ENCODE measurements at places on chromosomes 6 and 20.
A peak's percentile ranks its signal among the peaks of the same experiment; 100 is the strongest.

GRCh38 chr6:144377586-144378210 is 92.6 kb downstream of the UTRN start:
- DNase-seq, result peak; percentile 11

DNA sequence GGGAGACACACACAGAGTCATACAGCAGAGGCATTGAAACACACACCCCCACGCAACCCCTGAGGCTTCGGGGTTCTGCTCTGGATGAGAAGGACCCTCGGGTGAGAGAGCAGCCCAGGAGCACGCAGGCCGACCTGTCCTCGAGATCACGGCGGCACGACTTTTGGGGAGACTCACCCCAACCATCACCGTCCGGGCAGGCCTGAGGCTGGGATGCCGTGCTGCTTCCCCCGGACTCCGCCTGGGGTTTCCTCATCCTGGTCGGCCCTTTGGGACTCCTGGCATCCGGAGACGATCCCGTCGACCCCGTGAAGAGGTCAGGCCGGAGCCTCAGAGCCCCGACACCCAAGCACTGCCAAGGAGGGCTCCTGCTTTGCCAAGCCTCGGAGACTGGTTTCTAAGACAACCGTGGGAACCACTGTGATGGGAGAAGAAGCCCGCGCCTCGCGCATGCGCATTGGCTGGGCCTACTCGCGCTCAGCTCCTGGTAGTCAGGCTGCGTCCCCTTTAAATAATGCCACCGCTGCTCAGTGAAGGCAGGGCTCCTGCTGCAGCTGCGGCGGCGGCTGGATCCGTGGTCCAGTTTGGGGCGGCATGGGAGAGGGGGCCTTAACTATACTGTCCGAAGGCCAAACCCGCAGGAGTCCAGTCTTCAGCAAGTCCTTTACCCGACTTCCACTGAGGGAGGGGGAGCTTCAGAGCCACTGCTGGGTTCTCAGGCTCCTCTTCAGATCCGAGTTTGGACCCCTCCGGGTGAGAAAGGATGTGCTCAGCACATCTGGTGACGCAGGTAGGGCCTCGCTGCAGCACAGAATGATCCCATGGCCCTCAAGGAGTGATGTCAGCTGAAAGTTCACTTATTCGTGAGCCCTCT is 171.4 kb upstream of the ZNF337 start:
- no peak for DNase-seq

GRCh38 chr20:258269-258858 is 840 bp downstream of the DEFB132 start:
- no peak for DNase-seq

- DNase-seq, result no peak
These were observed 43.1 kb downstream of the PANK2 start for GRCh38 chr20:3932277-3932676.

DNA sequence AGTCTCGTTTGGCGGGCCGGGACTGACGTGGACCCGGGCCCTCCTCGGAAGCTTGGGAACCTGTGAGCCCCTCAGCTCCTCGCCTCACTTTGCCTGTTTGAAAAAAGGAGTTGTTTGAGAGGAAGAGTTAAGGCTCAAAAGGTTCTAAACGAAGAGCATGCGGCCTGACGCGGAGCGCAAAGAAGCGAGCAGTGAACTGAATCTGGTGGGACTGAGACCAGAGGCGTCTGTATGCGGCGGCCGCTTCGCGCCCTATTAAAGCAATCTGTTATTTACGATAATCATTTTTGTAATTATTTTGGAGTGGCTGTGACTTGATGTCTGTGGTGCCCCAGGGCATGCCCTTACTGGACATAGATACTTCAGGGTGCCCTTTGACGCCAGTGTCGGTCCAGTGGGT is 3.3 kb upstream of the TFAP2C start:
- no peak for DNase-seq

- DNase-seq, result peak; percentile 39
These were observed 41.3 kb downstream of the SPDEF start for GRCh38 chr6:34514593-34515472.

DNA sequence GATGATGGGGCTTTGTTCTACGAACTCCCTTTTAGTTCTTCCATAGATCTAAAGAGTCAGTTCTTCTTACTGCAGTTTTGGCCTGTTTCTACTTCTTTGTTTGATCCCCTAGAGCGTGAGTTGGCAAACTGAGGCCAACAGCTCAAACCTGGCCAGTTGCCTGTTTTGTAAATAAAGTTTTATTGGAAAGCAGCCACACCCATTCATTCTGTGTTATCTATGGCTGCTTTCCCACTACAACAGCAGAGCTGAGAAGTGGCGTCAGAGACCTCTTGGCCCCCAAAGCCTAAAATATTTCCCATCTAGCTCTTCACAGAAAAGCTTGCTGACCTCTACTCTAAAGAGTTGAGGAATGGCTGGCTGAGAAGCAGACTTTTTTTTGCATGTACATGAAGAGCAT is 52.2 kb downstream of the EYA2 start:
- DNase-seq, result no peak

- no peak for DNase-seq
These were observed 66.5 kb downstream of the NOX3 start for GRCh38 chr6:155389130-155389529.

GRCh38 chr20:57498425-57499400 is 26.2 kb downstream of the CTCFL start:
- no peak for DNase-seq

- no peak for DNase-seq
These were observed 46.1 kb upstream of the UNC93A start for GRCh38 chr6:167244991-167245390.

DNA sequence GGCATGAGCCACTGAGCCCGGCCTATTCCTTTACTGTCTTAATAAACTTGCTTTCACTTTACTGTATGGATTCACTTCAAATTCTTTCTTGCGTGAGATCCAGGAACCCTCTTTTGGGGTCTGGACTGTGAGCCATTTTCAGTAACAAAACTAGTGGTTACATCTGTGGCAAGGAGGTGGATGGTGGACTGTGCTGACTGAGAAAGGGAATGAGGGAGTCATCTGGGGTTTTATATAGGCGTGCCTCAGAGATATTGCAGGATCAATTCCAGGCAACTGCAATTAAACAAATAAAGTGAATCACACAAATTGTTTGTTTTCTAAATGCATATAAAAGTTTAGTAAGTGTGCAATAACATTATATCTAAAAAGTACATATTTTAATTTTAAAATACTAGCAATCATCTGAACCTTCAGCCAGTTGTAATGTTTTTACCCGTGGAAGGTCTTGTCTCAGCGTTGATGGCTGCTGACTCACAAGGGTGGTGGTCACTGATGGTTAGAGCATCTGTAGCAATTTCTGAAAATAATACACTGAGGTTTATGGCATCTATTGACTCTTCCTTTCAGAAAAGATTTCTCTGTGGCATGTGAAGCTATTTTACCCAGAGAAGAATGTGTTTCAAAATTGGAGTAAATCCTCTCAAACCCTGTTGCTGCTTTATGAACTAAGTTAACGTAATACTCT is 111.4 kb upstream of the FKBP1C start:
- no peak for DNase-seq

- DNase-seq, result no peak
These were observed 167.5 kb downstream of the GPX5 start for GRCh38 chr6:28693033-28693750.

DNA sequence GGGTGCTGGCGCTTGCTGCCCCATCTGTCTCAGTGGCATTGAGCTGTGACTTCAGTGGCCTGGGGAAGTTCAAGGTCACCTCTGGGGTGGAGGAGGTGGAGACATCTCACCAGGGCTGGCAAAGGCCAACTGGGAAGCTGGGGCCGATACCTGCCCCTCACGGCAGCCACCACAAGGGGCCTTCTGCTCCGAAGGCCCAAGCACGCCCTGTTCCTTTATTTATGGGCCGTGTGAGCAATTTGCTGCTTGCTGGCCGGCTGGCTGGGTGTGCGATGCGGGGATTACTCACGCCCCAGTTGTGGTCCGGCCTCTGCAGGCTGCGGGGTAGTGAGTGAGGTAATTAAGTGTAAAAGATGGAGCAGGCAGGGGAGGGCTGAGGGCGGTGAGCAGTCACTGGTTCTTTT is 13.2 kb upstream of the SCRT2 start:
- no peak for DNase-seq

DNA sequence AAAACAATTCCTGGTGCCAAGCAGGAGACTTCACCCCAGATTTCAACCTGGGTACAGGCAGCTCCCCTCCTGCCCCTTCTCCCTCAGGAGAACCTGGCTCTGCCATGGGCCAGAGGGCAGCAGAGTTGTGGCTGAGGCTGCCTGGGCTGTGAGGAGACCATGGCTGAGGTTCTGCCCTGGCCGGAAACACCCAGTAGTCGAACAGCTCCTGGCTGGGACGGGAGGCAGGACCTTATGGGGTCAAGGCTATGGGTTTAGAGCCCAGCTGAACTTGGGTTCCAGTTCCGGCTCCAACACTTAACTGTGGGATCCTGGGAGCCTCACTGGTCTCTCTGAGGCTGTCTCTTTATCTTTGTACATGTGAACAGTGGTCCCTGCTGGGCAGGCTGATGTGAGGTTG is 8.5 kb downstream of the C6orf132 start:
- no peak for DNase-seq

DNA sequence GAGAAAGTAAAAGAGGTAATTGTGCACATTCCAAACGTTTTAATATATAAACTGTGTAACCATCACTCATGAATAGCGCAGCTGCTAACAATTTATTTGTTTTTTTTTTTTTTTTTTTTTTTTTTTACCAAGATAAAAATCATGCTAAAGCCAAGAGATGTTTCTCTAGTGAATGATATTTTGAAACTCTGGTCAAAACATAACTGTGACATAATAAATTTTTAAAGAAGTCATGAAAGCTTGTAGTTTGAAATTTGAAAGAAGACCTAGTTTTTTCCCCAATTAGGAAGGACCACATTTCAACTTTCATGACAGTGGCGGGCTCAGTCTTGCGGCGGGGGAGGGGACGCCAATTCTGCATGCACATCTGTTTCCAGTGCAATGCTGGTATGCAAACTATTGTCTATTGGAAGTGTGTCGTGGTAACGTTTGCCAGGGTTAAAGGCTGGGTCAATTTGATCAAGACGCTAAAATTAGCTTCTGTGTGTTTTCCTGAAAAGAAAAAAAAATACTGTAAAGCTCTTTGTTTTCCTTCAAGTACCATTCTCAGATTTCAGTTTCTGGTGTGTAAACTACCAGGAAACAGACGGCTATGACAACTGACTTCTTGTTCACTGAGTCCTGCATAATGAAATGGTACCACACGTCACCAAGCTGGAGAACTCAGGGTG is 211.9 kb downstream of the FOXC1 start:
- peak; percentile 59 for DNase-seq

GRCh38 chr20:64099880-64100565 is 7.3 kb downstream of the NPBWR2 start:
- no peak for DNase-seq

GRCh38 chr6:17388365-17388764 is 5.0 kb upstream of the CAP2 start:
- no peak for DNase-seq

DNA sequence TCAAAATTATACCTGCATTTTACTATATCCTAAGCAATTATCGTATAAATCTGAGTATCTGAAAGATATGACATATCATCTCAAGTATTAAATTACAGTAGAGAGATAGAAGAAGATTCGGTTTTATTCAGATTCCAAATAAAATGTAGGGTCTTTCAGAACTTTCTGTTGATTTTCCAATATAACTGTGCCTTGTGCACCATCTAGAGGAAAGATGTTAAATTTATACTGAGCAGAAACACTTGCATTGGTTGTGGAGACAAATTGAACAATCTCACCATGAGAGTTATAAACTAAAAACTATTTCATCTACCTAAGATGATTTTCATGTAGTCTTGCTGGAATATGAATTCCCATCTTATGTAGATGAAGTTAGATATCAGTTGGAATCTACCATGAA is 26.8 kb upstream of the HSF2 start:
- no peak for DNase-seq

GRCh38 chr6:164346631-164347030 is 932.1 kb downstream of the QKI start:
- DNase-seq, result no peak

DNA sequence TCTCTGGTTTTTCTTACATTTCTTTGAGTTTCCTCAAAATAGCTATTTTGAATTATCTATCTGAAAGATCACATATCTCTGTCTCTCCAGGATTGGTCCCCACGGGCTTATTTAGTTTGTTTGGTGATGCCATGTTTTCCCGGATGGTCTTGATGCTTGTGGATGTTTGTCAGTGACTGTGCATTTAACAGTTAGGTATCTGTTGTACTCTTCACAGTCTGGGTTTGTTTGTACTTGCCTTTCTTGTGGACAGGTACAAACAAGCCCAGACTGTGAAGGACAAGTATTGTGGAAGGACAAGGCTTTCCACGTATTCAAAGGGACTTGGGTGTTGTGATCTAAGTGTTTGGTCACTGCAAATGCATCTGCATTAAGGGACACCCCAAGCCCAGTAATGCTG is 49.9 kb upstream of the TOP1 start:
- DNase-seq, result no peak

DNA sequence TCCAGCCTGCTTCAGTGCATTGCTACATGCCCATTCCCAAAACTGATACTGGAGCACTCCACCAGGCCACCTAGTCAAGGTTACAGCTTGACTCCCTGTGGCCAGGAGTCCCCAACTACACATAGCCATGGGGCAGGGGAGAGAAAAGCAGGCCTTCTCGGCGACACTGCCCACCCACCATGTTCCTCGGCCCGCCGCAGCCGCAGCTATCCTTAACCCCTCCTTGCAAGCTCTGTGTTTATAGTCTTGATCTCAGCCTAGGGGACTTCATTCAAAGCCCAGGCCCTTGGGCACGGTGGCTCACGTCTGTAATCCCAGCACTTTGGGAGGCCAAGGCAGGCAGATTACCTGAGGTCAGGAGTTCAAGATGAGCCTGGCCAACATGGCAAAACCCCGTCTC is 39.2 kb upstream of the FAM50B start:
- DNase-seq, result no peak

DNA sequence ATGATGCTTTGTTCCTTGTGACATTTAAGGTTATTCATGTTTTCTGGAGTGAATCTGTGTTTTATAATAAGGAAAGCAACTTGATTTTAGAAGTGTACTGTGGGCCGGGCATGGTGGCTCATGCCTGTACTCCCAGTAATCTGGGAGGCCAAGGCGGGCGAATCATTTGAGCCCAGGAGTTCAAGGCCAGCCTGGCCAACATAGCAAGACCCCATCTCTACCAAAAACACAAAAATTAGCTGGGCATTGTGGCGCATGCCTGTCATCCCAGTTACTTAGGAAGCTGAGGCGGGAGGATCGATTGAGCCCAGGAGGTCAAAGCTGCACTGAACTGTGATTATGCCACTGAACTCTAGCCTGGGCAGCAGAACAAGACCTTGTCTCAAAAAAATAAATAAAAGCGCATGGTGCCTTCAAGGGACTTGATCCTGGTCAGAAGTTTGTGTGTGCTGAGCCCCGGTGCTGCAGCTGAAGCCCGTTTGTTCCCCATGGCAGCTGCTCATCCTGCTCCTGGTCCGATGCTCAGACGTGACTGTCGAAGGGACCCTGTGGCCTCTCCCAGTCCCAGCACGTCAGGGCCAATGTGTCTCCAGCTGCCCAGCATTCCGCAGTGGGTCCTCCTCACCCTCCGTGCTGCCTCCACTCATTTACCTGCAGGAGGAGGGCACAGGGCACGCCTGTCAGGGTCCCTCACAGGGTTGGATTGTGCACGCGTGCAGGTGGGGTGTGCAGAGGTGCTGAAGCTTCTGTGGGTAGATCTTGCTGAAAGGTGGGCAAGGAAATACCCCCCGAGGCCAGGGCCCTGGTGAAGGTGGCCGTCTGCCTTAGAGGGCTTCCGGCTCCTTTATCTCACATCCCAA is 18.3 kb downstream of the ENTPD6 start:
- no peak for DNase-seq

GRCh38 chr6:149230712-149231460 is 86.6 kb upstream of the TAB2 start:
- DNase-seq, result no peak

GRCh38 chr6:150830439-150831165 is 34.9 kb upstream of the MTHFD1L start:
- no peak for DNase-seq

- DNase-seq, result no peak
These were observed 19.5 kb upstream of the GMDS start for GRCh38 chr6:2264932-2265331.
